ENCODE measurements at places on chromosomes 13 and 19.

GRCh38 chr19:49560358-49560900 is 19.9 kb downstream of the NOSIP start:
- DNase-seq = no peak

- DNase-seq = peak; percentile 55
Observed at GRCh38 chr19:50377051-50377461, 799 bp downstream of the NR1H2 start.

DNA sequence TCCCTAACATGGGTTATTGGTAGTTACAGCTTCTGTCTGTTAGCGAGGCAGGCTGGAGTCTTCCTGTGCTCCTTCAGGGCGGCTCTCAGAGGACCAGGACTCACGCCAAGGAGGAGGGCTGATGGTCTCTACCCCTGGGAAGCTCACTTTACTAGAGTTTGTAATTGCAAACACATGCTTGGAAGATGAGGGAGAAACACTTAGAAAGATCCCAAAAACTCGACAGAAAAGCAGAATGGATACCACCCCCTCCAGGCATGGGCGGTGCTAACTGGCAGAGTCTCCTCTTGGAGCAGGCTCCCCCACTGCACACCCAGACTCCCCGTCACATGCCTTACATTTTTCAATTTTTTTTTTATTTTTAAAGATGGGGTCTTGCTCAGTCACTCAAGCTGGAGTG is 62.0 kb downstream of the PARP4 start:
- DNase-seq = no peak

GRCh38 chr13:111048387-111048786 is 66.7 kb upstream of the ARHGEF7 start:
- DNase-seq = no peak

GRCh38 chr19:38204728-38205127 is 19.3 kb downstream of the DPF1 start:
- DNase-seq = no peak

- no peak for DNase-seq
Observed at GRCh38 chr19:51119101-51119500, 5.6 kb upstream of the SIGLEC9 start.

DNA sequence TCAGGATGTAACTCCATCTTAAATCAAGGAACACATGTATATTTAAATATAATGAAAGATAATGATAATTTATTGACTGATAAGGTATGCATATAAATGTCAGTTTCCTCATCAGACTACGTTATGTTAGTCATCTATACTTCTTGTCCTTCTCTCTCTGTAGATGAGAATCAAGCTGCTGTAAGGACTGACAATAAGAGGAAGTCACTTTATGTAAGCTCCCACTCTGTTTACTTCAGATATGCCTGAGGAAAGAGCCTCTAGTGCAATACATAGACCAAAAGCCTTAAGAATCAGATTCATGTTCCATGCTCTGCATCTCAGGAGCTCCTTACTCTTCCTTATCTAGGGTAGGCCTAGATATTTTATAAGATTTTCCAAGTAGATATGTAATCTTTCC is 9.6 kb upstream of the SLITRK6 start:
- DNase-seq = no peak

DNA sequence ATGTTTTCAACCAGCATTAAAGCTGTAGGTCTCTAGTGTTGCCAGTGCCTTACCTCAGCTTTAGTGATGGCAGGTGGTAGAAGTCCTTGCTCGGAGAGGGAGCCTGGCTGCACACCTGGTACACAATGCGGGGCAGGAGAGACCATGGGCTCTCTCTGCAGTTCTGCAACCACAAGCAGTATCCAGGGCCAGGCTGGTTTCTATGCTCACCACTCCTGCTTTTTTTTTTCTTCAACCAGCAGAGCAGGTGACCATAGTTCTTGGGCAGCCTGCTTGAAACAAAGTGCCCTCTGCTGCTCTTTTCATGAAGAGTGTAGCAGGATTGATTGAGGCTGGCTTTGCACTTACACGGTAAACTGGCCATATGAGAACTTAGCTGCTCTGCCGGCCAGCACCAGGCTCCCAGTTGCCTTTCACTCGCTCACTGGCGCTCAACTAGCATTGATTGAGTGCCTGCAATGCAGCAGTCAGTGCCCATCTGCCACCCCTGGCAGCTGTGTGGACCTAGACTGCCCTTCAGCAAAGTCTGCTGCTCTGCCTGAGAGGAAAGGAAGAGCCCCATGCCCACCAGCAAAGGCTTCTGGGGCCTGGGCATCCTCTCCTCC is 4.4 kb upstream of the CHAMP1 start:
- DNase-seq = no peak

- DNase-seq = no peak
Observed at GRCh38 chr13:66301482-66301881, 928.7 kb downstream of the PCDH9 start.

GRCh38 chr19:10418485-10419199 is 1.7 kb upstream of the PDE4A start:
- no peak for DNase-seq

DNA sequence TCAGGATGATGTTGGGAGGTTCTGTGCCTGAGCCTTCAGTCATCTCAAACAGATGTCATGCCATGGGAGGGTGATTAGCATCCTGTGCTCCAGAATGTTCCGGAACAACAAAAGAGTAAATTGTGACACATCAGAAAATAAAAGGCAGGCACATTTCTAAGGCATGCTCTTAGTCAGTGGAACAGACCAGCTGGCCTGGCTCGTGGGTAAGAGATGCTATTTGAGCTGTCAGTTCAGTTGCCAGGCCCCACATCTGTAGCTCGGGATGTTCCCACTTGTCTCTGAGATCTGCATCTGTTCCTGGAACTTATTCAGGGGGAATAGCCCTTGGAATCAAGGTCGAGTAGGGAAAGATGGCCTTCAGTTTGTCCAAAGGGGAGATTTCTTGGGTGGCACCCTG is 26.0 kb downstream of the OLFM4 start:
- DNase-seq = no peak

DNA sequence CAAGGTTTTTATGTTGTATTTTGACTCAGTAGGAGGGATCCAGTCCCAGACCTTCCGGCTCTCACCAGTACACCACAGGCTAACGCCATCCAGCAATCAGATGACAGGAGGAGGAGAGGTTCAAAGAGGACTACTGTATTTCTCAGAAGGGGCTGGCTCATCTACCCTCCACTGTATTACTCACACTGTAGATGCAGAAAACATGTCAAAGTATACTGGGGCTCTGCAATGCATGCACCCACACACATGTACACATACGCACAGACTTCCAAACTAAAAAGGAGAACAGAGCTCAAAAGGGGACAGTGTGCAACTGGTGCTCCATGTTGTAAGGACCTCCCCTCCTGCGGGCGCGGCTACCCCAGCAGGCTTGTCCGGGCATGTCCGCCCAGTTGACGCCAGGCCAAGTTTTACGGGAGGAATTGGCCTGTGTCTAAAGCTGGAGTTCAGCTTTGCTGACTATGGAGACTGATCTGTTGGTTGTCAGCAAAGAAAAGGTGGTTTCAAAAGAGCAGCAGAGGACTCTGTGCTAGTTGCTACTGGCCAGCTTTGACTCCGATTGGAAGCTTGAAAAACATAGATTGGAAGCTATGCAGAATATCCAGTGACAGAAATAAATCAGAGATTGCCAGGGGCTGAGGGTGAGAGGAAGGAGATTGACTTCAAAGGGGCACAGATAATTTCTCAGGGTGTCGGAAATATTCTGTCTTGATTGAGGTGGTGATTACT is 314.2 kb downstream of the DLEU7 start:
- DNase-seq = peak; percentile 50

- DNase-seq = no peak
Observed at GRCh38 chr19:28868836-28869235, 344.1 kb downstream of the UQCRFS1 start.

GRCh38 chr19:7742575-7742974 is 4.8 kb downstream of the CD209 start:
- no peak for DNase-seq

- DNase-seq = no peak
Observed at GRCh38 chr13:53941588-53942190, 913.1 kb downstream of the OLFM4 start.

DNA sequence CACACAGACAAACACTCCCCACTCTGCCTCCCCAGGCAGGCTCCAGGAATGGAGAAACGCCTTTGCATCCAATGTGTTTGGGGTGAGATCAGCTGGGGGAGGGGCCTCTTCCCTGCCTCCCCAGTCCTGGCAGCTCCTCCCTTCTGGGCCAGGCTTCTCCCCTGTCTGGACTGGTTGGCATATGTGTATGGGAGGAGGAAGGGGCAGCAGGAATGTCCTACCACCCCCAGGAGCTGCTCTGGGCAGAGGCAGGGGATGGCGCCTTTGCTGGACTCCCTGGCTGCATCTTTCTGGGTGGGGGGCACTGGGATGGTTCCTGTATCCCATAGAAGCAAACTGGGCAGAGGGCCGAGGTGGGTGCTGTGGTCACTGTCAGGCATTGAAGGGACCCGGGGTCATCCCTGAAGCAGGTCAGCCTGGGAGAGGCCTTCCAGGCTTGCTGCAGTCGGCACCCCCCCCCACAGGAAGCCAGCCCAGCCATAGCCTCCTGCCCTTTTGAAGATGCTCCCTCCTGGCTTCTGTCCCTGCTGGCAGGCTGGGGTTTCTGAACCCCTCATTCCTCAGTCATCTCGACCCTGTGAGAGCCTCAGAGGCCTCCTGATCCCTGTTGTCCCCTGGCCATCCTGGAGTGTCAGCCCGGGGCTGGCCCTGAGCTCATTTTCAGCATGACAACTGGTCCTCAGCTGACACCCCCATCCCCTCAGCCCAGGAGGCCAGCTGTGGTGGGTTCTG is 21.2 kb upstream of the SLC7A10 start:
- DNase-seq = no peak

GRCh38 chr13:112218416-112218815 is 151.5 kb downstream of the SOX1 start:
- no peak for DNase-seq

GRCh38 chr13:98537740-98538139 is 39.2 kb downstream of the STK24 start:
- no peak for DNase-seq

GRCh38 chr13:70170689-70171088 is 62.4 kb upstream of the KLHL1 start:
- no peak for DNase-seq

- DNase-seq = peak; percentile 69
Observed at GRCh38 chr13:30464496-30465342, 1.0 kb downstream of the HMGB1 start.

DNA sequence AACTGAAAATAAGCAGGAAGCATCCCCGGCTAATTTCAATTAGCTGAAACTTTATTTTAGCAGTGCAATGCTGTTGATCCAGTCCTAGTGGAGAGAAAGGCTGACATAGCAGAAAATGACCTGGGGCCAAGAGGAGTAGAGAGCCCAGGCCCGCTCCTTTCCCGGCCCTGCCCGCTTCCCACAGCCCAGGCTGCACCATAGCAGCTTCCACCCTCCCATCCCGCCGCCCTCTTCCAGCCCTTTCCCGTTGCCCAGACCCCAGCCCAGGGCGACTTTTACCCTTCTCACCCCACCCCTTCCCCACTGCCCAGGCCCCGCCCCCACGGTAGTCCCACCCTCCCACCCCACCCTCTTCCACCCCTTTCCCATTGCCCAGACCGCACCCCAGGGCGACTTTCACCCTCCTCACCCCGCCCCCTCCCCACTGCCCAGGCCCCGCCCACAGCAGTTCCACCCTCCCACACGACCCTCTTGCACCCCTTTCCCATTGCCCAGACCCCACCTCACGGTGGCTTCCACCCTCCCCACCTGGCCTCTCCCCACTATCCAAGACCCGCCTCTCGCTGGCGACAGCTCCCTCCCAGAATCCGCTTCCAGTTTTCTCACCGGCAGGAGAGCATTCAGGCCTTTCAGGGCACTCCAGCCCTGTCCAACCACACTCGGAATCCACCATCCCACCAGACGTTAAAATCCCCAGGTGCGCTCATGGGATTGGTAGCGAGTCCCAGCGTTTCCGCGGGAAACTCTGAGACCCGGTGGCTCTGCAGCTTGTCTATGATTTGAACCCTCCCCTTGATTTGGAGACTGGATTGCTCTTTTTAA is 8.3 kb downstream of the ZNF160 start:
- no peak for DNase-seq

GRCh38 chr19:574658-575526 is 2.5 kb downstream of the BSG start:
- DNase-seq = no peak

DNA sequence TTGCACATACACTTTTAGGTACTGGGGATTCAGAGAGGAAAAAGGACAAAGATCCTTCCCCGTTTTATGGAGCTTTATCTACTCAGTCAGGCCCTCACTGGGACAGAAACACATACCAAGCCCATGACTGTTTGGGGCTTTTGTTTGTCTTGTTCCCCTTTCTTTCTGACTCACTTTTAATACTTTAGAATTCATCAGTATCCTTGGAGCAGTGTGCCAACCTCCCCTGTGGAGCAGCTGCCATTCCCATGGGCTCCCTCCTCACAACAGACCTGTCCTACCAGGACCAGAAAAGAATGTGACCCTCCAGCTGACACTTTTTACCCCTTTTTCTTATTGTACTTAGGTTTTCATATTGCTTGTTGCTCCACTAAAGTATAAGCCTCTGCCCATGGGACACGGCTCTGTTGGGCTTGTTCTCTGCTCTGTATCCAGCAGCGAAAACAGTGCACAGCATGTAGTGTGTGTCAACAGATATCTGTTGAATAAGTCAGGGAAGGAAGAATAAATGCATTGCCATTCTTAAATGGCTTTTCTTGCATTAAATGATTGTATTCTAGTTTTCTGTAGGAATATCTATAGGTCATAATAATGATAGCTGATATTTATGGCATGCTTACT is 431.1 kb downstream of the EFNB2 start:
- DNase-seq = no peak

GRCh38 chr13:100637380-100637779 is 37.2 kb downstream of the TMTC4 start:
- DNase-seq = no peak

DNA sequence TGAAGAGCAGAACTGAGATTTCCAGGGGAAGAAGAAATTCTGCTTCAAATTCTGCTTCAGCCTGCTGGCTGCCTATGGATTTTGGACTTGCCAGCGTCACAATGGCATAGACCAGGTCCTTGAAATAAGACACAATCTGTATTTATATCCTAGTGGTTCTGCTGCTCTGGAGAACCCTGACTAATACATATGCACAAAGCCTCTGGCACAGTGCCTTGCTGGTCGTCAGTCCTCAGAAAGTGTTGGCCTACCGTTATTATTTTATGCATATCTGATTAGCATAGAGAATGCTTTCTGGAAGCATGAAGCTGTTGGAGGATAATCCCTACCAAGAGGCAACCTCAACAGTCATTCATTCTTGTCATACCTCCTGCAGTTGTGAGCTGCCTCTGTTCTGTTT is 213.7 kb downstream of the B3GLCT start:
- no peak for DNase-seq

DNA sequence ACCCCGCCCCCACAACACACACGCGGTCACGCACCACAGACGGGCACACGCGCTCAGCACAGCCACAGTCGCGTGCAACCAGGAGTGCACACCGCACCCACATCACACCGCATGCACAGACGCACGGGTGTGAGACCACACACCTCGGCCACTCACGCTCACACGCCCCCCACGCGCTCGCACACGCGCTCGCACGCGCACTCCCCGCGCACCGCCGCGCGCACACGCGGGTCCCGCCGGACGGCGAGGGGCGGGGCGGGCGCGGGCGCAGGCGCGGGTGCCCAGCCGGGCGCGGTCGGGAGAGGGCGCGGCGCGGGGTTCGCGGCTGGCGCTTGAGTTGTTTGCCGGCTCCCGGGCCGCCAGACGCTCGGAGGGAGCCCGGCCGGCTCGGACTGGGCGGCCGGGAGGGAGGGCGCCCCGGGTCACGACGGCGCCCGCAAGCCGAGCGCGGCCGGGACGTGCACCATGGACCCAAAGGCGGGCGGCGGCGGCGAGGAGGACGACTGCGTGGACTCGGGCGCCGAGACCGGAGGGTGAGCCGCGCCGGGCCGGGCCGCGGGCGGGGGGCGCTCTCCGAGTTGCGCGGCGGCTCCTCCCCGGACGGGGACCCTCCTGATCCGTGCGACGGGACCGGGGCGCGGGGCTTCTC is at the start of gene FAM124A:
TSS of gene FAM124A (plus strand) at position 362 of the 649 bp plus-strand sequence. CDS start at position 466, 104 bp downstream.
- DNase-seq = peak; percentile 58
